Dermis blood vessel endothelial cell (primary cell): ENCODE measurements at places on chromosomes 5 and 9. TPM values are rescaled to one million over a fixed set of nuclear protein-coding genes. Genes with fewer than 3 reads are reported as not detected.

Gene SNCB
- 0.84 and 1.4 TPM in 2 replicates for total RNA-seq

Gene PCDHA8
- 0.05 TPM in 1 of 2 replicates, not detected in the other for total RNA-seq

- DNase-seq: no peak
These were observed 21.9 kb upstream of the CNOT6 start for GRCh38 chr5:180472269-180472668.

Gene SLCO6A1
- total RNA-seq: not detected in 2 replicates

- peak; percentile 17 for DNase-seq
These were observed 1.7 kb downstream of the CPLX2 start for GRCh38 chr5:175873088-175873454.

Gene ACOT12
- 0.37 TPM in 1 of 2 replicates, not detected in the other for total RNA-seq

- no peak for DNase-seq
These were observed 54.6 kb upstream of the ABCA1 start for GRCh38 chr9:104982543-104982942.

DNA sequence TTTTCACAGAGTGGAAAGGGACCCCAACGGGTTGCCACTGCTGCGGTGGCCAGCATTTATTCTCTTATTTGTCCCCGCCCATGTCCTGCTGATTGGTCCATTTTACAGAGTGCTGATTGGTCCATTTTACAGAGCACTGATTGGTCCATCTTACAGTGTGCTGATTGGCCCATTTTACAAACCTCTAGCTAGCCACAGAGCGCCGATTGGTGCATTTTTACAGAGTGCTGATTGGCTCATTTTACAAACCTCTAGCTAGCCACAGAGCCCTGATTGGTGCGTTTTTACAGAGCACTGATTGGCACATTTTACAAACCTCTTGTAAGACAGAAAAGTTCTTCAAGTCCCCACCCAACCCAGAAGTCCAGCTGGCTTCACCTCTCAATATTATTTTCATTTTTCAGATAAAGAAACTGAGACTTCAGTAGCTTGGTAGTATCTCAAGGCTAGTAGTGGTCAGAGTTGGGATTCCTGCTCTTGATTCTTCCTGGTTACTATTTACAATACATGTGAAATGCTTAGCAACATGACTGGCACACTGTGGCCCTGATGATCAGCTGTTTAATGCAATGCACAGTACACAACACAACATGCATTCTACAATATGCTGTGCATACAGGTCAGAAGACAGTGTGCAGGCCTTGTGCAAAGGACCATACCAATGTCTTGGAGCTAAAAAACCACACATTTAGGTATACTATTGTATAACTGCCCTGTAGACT, 63.6 kb upstream of the BOD1 start:
- no peak for DNase-seq

Gene ADGRD2
- total RNA-seq: not detected in 2 replicates

GRCh38 chr9:137405677-137406081, 17.3 kb downstream of the EXD3 start:
- no peak for DNase-seq
